ENCODE measurements at places on chromosomes 2 and 18.

DNA sequence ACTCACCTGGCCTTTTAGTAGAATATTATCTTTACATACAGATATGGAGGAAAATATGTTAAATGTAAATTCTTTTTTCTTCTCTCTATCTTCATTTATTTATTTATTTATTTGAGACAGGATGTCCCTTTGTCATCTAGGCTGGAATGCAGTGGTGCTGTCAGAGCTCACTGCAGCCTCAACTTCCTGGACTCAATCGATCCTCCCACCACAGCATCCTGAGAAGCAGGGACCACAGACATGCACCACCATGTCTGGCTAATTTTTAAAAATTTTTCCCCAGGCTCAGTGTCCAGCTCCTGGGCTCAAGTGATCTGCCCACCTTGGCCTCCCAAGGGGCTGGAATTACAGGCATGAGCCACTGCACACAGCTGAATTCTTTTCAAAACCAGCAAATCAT is 20.3 kb downstream of the KYNU start:
- DNase-seq, result no peak

GRCh38 chr2:234146087-234146826 is 95.8 kb downstream of the SPP2 start:
- no peak for DNase-seq

- DNase-seq, result no peak
These were observed 9.3 kb downstream of the FAM228B start for GRCh38 chr2:24132543-24132942.

- no peak for DNase-seq
These were observed 112.4 kb downstream of the SPP2 start for GRCh38 chr2:234162861-234163260.

DNA sequence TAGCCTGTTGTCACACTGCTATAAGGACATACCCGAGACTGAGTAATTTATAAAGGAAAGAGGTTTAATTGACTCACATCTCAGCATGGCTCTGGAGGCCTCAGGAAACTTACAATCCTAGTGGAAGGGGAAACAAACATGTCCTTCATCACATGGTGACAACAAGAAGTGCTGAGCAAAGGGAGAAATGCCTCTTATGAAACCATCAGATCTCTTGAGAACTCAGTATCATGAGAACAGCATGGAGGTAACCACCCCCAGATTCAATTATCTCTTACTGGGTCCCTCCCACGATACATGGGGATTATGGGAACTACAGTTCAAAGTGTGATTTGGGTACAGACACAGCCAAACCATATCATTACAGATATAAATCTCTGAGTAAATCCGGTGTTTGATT is 148.7 kb downstream of the PRPF40A start:
- DNase-seq, result no peak

DNA sequence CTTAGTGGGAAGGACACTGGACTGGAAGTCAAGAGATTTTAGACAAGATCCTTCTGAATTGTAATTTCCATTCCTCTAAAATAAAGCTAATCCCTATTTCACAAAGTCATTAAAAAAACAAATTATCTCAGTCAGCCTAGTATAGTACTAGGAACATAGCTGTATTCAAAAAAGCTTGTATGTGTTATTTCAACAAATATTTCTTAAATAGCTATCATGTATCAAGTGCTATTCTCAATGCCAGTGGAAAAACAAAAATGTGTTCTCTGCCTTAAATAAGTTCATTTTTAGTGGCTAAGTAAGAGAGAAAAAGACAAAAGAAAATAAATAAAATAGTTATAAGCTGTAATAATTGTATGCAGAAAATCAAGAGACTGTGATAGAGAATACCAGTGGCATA is 541.8 kb upstream of the CDH2 start:
- no peak for DNase-seq

- DNase-seq, result no peak
These were observed 60.0 kb downstream of the ADCY3 start for GRCh38 chr2:24859968-24860600.

DNA sequence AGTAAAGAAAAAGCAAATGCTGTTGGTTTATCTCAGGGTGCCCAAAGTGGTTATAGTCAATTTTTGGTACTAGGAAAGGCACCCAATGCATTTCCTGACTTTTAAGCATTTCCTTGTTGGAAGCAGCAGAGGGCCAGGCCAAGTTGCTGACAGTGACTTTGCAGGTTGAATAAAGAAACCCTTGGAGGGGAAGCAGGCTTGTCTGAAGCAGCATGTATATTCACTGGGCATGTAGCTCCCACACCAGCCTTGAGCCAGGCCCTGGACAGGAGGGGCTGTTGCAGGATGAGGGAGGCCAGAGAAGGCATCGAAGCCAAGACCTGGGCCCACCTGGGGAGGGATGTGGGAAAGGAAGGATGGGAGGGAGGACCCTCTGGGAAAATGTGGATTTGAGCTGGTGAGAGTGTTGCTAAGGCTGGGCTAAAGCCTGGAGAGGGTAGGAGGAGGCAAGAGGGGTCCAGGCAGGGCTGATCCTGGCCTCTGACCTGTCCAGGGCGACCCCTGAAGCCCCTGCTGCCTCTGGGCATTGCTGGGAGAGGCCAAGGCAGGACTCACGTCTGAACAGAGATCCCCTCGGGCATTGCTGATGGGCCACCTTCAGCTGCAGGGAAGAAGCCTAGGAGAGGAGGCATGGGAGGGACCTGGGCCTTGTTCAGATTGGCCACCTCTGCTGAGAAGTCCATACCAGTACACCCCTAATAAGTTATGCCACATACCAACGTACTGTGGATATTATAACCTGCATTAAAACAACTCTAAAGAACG is 79.6 kb downstream of the STPG4 start:
- no peak for DNase-seq

GRCh38 chr2:147631294-147631693 is 213.5 kb upstream of the ACVR2A start:
- DNase-seq, result no peak

DNA sequence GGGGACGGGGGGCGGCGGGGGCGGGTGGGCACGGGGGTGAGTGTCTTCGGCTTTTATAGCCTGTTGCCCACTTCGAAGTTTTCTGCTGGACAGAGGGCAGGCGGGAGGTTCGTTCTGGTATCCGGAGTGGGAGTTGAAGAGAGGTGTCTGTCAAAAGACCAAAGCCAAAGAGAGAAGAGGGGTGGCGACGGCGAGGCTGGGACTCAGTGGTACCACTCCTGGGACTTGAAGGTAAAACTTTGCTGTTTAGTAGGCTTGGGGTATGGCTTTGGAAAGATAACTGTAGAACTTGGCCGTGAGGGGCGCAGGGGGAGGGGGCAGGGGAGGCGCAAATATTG is 215.8 kb upstream of the DTNA start:
- DNase-seq, result no peak

DNA sequence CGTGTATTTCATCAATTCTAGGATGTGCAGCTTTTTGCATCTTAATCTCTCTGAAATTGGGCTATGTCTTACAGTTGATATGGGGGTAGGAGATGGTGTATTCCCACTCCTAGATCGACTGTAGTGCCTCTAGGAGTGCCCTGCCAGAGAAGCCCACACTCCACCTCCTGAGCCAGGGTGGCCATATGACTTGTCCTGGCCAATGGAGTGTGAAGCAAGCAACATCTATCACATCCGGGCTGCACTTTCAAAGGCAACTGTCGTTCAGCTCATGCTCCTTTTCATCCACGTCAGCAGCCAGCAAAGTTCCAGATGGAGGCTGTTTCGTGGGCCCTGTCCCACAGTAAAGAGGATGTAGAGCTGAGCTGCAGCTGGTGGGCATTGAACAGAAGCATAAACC is 149.4 kb upstream of the SLC1A4 start:
- no peak for DNase-seq

DNA sequence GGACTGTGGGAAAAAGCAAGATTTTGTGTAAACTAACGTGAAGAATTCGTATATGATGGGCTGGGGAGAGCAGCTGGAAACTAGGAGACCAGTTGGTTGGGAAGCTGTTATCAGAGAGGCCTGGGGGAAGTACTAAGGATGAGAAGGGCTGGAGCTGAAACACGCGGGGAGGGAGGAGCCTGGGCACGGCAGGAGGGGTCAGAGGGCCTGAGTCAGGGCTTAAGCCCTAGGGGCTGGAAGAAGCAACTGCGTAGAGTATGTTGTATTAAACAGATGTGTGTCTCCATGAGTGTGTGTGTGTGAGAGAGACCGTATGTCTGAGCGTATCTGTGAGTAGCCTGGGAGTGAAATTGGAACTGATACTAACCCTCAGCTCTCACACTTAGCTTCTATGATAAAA is 8.4 kb downstream of the POMC start:
- no peak for DNase-seq
